Glutamatergic neuron (in vitro differentiated cells): ENCODE measurements at places on chromosomes 2 and 18. TPM values are rescaled to one million over a fixed set of nuclear protein-coding genes. Genes with fewer than 3 reads are reported as not detected.

EIF2AK3 gene
- 129 TPM for total RNA-seq

DNA sequence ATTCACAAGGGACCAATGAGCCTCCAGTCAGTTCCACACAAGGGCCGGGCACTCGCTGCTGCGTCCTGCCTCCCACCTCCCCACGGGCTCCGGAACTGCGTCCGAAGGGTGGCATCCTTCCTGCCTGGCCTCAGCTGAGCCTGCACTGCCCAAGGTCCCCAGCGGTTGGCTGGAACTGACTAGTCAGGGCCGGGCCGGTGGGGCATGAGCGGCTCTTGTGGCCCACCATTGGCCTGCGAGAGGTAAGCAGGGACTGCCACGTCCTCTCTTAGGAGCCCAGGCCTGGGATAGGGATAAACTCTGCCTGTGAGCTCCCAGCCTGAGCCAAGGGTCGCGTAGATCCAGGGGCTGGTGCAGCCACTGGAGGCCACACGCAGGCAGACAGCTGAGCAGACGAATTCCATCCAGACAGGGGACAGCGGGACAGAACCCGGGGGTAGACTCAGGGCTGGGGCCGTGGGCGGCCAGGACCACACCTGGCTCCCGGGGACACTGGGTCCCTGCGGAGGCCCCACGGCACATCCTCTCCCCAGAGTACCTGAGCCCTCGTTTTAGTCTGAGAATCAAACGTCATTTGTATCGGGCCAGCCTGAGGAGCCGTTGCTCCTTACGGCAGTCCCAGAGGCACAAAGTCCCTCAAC is 148.4 kb downstream of the ZNF516 start:
- DNase-seq: no peak

DNA sequence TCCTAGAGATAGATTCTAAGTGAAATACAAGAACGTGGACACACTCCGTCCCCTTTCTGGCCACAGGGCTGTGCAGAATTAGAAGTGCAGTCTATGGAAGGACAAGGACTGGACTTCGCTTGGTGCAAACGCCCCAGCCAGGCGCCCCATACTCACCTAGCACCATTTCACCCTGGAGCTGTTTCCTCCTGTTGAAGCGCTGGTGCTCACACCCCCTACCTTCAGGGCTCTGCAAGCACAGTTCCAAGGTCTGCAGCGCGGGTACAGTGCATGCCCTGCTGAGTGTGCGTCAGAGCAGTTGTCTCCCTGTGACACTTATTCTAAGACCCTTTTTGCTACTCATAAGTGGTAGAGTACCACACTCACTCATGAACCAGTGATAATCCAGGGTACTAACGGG is 3.0 kb downstream of the HPCAL1 start:
- DNase-seq: no peak

KRTCAP3 gene
- 4.2 TPM for total RNA-seq

DNA sequence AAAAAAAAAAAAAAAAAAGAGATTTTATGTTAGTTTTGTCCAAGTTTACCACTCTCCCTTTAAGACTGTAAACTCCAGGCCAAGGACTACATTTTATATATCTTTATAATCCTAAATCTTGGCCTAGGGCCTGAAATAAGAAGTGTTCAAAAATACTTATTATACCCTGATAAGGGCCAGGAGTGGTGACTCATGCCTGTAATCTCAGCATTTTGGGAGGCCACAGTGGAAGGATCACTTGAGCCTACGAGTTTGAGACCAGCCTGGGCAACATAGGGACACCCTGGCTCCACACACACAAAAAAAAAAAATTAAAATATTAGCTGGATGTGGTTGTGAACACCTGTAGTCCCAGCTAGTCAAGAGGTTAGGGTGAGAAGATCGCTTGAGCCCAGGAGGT is 12.7 kb downstream of the TRIP12 start:
- no peak for DNase-seq

TRIM43 gene
- total RNA-seq: 2.3 TPM

SP140L gene
- total RNA-seq: 0.34 TPM
